ENCODE measurements at places on chromosomes 3 and 15.

DNA sequence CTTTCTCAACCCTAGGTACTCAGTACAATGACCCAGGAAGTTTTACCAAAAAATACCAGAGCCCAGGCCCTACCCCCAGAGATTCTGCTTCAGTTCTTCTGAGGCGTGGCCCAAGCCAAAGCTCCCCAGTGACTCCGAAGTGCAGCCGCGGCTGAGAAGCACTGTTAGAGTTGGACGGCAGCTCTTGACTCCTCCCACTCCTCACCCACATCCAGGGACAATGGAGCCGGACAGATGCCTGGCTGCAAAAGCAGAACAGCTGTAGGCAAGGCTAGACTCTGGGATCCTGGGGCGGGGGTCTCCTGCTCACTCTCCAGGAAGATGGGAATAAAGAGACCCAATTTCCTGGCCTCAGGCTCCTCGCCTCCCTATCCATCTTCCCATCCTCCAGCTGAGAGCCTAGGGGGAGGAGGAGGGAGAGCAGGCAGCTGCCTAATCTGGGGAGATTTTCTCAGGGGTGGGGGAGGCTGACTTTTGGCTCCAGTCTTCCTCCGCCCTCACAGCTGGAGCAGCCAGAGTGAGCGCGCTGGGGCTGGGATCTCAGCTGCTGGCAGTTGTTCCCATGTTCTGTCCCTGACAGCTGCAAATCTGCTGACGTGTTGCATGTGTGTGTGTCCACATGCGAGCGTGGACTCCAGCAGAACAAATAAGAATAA is 223.8 kb downstream of the OPA1 start:
- no peak for DNase-seq

DNA sequence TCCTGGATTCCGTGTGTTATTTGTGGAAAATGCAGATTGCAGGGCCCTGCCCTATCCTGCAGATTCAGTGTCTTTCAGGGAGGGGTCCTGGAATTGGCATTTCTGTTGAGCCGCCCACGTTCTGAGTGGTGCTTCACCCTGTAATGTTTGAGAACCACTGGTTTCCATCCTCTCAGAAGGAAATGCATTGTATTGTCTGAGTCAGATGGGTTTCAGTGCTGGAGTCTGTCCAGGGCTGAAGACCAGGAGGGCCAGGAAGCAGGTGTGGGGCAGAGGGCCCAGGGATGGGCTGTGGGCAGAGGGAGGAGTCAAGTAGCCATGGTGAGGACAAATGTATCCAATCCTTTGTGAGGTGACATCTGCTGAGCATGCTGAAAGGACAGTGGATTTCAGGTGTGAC is 123.8 kb downstream of the SV2B start:
- DNase-seq: no peak

GRCh38 chr15:83578691-83579090 is 75.2 kb upstream of the ADAMTSL3 start:
- no peak for DNase-seq

GRCh38 chr15:65870889-65871533 is 1.7 kb downstream of the RAB11A start:
- no peak for DNase-seq

GRCh38 chr3:129485721-129486663 is 42.4 kb upstream of the RHO start:
- no peak for DNase-seq

DNA sequence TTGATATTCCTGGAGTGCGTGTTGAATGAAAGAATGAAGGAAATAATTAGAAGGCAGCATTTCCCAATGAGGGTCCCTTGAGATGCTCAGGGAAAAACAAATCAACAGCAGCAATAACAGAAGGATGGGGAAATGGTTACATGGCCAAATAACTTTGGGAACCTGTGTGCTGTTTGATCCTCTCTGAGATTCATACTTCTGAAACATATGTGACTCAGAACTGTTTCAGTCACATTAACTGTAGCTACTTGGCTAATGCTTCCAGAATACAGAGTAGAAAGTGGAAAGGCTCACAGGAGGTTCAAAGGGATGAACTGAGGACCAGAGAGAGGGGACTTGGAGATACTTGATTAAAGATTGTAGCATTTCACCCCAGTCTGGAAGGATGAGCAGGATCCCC is 258.2 kb downstream of the SLCO3A1 start:
- DNase-seq: no peak

DNA sequence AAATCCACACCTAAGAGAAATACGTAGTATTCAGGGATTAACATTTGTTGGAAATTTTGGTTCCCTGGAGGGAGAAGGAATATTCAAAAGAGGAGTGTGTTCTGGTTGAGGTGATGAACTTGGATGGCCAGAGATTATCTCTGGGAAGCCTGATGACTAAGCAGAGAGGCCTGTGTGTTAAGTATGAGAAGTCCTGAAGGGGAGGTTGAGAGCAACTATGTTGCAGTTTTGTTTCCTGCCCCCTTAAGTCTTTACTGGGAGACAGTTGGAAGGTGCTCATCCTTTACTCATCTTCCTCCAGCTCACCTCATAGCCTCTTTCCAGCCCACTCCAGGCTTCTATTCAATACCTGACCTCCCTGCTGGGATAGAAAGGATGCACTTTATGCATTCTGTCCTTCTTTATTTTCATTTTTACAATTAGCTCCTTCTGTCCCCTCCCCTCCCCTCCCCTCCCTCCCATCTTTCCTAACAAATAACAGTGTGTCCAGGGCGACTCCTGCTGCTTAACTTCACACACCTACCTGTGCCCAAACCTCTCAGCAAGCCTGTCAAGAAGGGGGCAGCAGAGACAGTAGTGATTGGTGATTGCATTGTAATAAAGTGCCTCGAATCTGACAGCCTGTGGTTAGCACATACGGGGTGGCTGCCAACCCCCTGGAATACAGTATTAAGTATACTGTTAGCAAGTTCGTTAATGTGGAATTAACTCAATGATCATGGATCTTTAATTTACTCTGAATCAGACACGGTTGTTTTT is 11.9 kb downstream of the RAP2B start:
- DNase-seq: no peak

DNA sequence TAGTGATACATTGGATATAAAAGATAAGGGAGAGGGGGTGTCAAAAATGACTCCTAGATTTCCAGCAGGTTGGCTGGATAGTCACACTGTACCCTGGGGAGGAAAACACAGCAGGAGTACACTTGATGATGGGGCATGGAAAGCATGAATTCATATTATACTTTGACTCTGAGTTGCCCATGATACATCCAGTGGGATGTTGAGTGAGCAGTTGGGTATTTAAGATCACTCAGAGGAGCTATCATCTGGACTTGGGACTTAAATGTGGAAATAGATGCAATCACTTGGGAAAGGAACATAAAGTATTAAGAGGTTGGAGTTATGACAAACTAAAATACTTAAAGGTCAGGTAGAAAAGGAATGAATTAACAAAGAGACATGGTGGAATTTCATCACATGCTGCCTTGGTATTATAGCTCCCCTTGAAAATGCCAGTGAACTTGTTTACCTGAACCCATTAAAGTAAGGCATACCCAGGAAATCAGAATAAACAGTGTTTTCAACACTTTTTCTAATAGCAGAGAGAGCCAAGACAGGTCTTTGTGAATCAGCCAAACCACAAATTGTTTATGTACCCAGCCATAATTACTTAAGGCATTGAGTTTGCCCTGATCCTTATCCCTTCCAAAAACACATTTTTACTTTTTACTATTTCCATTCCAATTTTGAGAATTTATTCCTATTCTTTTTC is 49.9 kb upstream of the ABI3BP start:
- DNase-seq: no peak

- DNase-seq: no peak
Observed at GRCh38 chr15:91400481-91400880, 300.4 kb downstream of the SV2B start.

GRCh38 chr15:87871731-87872320 is 384.7 kb downstream of the NTRK3 start:
- no peak for DNase-seq

DNA sequence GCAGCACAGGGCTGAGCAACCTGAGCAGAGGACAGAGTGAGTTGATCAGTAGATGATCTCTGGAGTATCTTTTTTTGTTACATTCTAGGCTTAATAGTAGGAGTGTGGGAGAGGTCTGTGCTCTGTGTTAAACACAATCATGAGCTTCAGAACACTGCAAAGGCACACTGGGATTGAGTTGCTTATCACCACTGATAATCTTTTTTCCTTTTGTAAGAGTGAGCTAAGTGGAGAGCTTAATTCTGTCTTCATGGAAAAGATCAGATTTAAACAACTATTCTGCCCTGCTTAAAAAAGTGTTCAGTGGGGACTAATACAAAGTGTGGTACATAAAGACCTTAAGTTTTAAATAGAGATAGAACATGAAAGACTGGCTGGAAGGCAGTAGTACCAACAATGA is 1.1 kb downstream of the OR4F6 start:
- DNase-seq: no peak

DNA sequence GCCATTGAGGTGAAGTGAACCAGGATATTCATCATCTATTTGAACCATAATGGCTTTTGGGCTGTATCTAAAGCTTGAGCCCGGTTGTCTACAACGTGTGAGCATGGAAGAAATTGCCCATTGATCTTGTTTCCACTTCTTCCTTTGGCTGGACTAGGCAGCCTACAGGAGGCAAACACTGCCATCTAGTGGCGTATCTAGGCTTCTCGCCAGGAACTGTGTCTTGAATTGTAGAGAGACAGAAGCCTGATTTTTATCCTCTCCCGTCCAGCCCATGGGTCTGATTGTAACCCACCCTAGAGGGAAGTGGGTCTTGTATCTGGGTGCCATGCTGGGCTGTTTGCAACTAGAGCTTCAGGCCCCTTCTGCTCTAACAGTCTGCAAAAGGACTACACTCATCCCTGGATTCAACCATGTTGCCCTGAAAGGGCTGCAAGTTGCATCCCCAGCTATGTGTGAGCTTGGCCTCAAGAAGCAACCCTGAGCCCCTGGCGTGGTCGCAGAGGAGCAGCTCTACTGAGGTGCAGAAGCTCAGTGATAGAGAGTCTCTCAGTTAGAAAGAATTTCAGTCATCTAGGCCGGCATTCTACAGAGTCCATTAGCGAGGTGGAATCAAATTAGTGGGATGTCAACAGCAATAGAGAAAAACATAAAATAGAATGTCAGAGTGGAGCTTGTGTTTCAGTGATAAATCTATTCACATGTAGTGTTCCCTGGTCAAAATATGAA is 170.2 kb upstream of the UMPS start:
- peak; percentile 49 for DNase-seq

DNA sequence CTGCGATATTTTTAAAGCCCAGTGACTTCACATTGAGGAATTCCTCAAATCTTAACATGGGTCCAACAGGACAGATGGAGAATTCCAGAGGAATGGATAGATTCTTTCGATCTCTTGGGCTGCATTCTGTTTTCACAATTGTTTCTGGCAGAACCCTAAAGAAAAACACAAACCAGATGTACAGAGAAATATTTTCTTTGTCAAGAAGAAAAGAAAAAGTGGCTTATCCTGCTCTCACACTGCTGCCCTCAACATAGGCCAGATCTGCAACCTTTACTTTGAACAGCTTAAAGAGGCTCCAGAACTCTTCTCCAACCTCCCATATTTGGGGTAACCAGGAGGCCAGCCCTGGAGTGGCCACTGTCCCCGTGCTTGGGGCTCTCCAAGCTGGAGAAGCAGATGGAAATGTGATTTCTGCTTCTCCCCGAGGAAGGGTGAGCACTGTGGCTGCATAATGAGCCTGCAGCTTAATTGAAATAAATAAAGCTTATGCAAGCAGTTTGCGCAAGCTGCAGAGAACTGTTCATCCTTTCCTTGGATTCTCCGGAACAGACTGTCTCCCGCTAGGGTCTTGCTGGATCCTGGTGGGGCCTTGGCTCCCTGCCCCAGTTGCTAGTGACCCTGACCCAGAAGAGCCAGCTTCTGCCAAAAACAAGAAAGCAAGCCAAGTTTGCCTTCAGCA is 453.2 kb upstream of the PROK2 start:
- no peak for DNase-seq

DNA sequence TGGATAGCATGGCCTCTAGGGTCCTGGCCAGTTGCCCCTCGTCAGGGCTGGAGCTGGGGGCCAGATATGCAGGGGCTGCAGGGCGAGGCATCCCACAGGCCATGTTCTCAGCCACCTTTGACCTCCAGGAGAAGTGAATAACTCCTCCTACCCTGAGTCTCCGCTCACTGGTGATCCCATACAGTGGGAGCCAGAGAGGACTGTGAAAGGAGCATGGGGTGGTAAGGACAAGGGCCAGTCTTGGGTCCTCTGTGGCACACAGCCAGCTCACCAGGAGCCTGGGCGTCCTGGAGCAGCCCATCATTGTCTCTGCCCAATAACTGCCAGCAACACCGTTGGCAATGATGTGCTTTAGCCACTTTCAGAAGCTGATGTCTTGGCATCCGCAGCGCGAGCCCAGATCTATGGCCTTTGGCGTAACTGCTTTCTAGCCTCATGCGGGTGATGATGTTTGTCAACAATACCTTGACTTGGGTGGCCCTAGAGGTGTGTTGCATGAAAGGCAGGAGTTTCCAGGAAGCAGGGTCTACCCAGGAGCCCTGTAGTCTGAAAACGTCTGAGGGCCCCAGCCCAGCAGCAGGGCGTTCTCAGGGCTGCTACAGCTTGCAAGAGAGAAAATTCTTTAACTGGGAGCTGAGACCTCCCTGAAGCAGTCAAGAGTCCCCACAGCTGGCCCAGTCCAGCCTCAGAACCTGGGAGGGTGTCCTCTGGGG is 61.1 kb upstream of the IQSEC1 start:
- DNase-seq: no peak
